A549 treated with GW870086 at 1 μM for 4 hours (cell line): ENCODE measurements at places on chromosomes 4 and X. TPM values are rescaled to one million over a fixed set of nuclear protein-coding genes. Genes with fewer than 3 reads are reported as not detected.

MPC1L gene
- total RNA-seq, result not detected in 5 replicates

DLG3 gene
- total RNA-seq, result 2.9 to 8.1 TPM (median 7.1 TPM) in 5 replicates

YIPF6 gene
- 25.8 to 36.6 TPM (median 34.8 TPM) in 5 replicates for total RNA-seq

MAGEC2 gene
- not detected in 5 replicates for total RNA-seq

DCAF8L1 gene
- total RNA-seq, result not detected in 5 replicates

F8A2 gene
- not detected in 5 replicates for total RNA-seq

PAGE2 gene
- not detected in 5 replicates for total RNA-seq

NHSL2 gene
- total RNA-seq, result 0.26 to 0.37 TPM (median 0.31 TPM) in 5 replicates

SPRY1 gene
- total RNA-seq, result 2.4 to 2.5 TPM (median 2.4 TPM) in 5 replicates

SYTL4 gene
- total RNA-seq, result 1.5 to 3.8 TPM (median 2.9 TPM) in 5 replicates

MND1 gene
- 12.7 to 16.5 TPM (median 13.3 TPM) in 5 replicates for total RNA-seq

CXCL6 gene
- not detected in 5 replicates for total RNA-seq

MAGEB6B gene
- total RNA-seq, result not detected in 5 replicates
